Retina (tissue), 1 donor: ENCODE measurements at places on chromosomes 11 and 22.

DNA sequence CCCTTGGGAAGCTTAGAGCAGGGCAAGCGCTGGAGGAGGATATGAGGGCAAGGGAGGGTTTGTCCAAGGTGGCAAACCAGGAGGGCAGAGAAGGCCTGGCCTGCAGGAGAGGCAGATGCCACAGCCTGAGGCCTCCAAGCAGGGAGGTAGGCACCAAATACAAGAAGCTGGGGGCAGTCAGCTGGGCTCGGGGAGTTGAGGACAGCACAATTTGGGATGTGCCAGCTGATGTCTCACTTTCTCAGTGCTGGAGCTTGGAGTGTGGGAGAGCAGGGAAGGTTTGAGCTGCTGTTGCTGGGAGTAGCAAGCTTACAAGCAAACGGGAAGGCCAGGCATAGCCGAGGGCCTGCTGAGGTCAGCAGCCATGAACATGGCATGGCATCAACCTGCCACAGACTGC, 4.0 kb downstream of the ZDHHC24 start:
- DNase-seq: no peak

- DNase-seq: no peak
Measured at GRCh38 chr11:86138958-86139357, 70.1 kb upstream of the PICALM start.

DNA sequence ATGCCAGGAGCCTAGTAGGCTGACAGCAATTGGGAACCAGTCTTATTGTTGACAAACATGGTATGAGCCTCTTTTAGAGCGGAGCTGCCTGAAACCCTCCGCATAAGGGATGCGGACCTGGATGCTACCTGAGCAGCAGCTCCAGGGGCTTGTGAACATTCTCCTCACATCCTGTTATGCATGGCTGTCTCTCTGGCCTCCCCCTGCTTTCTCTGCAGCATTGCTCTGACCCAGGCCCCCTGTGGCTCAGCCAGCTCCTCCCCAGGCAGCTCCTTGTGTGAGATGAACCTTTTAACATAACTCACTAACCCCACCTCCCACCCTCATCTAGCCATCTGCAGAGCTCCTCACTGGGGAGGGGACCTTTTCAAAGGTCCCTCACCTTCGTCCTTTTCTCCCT, 6.0 kb downstream of the BMAL1 start:
- DNase-seq: no peak

- DNase-seq: peak; percentile 84
Measured at GRCh38 chr11:108324587-108324986, 101.7 kb downstream of the ATM start.

DNA sequence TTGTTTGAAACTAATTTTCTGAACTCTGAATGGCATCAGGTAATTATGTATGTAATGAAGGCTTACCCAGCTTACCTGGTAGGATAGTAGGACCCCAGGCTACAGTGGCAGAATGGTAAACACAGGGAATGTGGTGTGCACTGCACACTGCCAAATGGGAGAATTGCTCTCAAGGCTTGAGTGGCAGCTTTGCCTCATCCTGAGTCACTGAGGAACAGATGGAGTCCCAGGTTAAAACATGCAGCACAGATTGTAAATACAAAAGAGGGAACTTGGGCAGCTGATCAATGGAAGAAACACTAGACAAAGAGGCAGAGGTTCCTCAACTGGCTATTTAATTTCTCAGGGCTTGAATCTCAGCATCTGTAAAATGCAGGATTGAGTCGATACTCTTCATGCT, 24.4 kb downstream of the GPR83 start:
- no peak for DNase-seq

- no peak for DNase-seq
Measured at GRCh38 chr22:23520863-23521440, 59.1 kb downstream of the IGLL1 start.

- no peak for DNase-seq
Measured at GRCh38 chr11:83663446-83663845, 377.3 kb upstream of the CCDC90B start.

GRCh38 chr11:27120211-27120610, 79.6 kb downstream of the BBOX1 start:
- no peak for DNase-seq

DNA sequence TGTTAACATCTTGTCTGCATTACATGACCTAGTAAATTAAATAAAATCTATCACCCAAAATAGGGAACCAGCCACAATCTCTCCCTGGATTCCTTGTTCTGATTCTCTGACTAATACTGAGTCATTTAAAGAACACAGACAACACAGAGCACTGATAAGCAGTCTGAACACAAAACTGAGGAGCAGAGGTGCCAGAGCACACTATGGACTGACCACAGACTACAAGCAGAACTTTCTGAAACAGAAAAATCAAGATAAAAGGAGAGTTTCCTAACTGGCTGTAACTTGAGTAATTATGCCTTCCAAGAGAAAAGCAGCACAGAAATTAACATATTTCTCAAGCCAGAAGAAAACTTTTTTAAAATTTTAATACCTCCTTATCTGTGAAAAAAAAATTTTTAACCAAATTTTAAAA, 128.8 kb downstream of the SGSM3 start:
- no peak for DNase-seq

GRCh38 chr11:16861862-16862261, 123.4 kb downstream of the C11orf58 start:
- DNase-seq: no peak

DNA sequence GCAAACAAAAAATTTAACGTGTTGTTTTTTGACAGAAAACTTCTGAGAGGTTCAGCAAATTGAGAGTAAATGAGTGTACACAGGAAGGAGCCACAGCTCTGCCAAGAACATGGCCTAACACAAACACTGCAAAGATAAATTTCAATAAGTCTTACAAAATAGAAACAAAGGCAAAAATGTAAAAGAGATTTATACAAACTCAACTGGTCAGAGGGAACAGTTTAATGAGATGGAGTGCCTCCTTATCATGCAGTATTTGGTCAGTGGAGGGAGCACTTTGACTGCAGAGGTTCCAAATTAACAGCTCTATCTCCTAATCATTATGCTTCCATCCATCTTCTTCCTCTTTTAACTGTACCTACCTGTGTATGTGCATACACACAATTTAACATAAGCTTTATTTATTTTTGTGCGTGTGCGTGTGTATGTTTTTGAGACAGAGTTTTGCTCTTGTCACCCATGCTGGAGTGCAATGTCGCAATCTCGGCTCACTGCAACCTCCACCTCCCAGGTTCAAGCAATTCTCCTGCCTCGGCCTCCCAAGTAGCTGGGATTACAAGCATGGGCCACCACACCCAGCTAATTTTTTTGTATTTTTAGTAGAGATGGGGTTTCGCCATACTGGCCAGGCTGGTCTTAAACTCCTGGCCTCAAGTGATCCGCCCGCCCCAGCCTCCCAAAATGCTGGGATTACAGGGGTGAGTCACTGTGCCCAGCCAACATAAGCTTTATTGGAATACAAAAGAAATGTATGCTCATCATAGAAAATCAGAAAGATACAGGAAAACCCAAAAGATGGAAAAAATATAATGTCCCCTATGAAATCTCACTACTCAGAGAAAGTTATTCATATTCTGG, 111.9 kb downstream of the MRTFA start:
- DNase-seq: no peak

DNA sequence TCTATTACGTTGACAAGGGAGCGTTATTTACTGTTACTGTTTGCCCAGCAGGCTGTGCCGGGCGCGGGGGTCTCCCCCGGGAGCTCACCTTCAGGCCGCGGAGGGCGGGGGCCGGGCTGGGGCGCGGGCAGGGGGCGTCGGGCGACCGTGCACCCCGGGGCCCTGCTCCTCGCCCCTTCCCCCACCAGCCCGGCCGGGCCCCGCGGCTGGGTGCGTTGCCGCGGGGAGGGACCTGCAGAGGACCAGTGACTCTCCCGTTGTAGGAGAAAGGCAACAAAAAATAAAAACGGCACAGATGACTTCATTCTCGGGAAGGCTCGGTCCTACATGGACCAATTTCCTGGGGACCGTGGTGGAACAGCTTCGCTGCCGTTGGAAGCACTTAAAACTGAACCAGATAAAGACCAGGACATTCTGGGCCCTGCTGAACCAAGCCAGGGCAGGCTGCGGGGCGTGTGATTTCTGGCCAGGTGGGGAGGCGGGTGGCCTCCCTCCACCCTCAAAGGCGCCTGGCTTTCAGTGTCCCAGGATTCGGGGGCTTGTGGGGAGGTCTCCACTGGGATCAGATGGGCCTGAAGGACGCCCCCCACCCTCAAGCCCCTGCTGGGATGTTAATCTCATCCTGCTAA, 57.4 kb downstream of the IGLL1 start:
- peak; percentile 72 for DNase-seq
